ENCODE measurements at places on chromosomes 7 and 10.

DNA sequence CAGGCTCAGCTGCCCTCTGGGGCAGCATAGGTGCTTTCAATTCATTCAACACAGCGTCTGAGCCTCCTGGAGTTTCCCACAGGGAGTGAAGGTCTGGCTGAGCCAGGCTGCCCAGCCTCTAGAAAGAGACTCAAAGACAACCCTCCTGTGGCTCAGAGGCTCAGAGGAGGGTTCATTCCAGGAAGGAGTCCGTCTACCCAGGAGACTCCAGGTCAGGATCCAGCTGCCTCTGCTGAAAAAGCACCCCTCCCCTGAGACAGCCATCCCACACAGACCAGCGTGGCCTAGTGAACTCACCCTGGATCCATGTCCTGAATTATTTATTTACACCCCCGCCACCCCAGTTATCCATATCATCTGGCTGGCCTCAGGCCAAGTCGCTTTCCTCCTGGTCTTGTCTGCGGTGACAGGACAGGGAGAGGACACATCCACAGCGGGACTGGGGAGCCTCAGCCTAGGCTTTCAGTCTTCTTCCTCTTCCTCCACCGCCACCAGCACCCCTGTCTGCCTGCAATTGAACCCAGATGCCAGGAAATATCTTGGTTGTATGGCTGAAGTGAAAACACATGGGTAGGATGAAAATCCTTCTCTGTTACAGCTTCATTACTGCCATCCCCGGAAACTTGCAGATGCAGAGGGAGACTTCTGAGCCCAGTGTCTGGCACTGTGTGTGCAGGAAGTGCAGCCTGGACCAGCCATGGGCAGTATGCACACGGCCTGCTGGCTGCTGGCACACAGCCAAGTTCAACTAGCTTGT lies 44.0 kb upstream of the COL13A1 start:
- DNase-seq = no peak

DNA sequence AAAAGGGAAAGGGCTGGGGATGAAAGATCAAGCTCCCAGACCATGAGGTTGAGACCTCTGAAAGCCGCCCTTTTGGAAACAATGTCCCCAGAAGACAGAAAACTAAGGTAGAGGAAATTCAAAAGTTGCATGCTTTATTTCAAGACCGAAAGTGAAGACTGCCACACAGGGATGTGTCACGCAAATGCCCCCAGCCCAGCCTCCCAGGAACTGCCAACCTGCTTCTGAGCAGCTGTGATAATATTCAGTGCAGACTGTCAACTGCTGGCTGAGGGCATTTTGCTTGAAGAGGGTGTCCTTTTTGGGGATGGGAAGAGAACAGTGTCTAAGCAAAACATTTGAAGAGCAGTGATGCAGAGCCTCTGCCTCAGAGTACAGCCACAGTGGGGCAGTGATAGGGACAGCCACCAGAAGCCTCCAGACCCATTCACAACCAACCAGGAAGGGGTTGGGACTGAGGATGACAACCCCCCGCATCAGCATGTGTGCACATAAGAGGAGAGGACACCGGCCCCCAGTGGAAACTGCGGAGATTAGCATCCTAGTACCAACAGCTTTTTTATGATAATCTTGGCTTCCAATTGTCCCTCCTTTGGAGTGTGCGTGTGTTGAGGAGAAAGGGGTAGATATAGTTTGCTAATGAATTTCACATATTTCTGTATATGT lies 34.7 kb upstream of the NFE2L3 start:
- DNase-seq = no peak

- DNase-seq = no peak
Measured at GRCh38 chr10:18224626-18225445, 84.6 kb downstream of the CACNB2 start.

DNA sequence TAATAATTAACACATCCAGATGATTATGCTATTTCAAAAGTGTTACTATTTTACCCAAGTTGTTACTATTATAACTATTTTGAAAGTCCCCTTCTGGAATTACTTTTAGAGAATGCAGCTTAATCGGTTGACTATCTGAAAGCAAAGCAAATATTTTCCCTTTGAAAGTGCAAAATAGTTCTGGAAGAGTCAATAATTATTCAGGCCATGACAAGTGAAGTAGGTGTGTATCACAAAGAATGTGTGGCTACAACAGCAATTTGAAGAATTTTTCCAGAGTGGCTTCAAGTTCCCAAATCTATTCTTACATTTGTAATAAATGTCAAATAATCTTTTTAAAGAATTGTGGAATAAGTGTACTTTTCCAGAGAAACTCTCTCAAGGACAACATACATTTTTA lies 42.8 kb downstream of the RNLS start:
- DNase-seq = no peak

GRCh38 chr7:7869036-7869435 lies 99.6 kb upstream of the GLCCI1 start:
- DNase-seq = no peak

- no peak for DNase-seq
Measured at GRCh38 chr10:11663763-11664555, 52.5 kb upstream of the USP6NL start.

DNA sequence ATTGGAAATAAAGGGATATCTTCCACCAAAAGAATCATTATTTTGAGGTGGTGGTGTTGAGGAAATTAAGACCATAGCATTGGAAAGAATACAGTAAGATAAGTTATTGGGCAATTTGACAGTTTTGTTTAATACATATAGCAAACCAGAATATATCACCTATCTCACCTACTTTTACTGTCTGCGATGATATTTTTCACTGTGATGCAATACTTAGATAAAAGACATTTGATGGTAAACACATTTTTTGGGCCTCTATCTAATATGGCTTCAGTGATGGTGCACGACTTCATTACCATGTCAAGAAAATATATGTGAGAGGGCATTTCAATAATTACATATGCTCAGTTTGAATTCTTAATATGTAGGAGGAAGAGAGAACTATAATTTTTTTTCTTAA lies 93.7 kb upstream of the MAGI2 start:
- no peak for DNase-seq

DNA sequence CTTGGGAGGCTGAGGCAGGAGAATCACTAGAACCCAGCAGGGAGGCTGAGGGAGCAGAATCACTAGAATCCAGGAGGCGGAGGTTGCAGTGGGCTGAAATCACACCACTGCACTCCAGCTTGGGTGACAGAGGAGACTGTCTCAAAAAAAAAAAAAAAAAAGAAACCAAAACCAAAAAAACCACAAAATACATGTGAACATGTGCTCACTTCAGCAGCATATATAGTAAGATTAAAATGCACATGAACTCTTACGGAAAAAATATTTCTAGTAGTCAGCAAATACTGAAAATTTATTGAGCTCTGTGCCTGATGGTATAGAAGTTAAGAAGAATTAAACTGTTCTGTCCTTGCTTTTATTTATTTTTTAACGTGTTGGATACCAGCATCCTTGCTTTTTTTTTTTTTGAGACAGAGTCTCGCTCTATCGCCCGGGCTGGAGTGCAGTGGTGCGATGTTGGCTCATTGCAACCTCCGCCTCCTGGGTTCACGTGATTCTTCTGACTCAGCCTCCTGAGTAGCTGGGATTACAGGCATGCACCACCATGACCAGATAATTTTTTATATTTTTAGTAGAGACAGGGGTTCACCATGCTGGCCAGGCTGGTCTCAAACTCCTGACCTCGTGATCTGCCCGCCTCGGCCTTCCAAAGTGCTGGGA lies 9.6 kb upstream of the ZNF487 start:
- no peak for DNase-seq

DNA sequence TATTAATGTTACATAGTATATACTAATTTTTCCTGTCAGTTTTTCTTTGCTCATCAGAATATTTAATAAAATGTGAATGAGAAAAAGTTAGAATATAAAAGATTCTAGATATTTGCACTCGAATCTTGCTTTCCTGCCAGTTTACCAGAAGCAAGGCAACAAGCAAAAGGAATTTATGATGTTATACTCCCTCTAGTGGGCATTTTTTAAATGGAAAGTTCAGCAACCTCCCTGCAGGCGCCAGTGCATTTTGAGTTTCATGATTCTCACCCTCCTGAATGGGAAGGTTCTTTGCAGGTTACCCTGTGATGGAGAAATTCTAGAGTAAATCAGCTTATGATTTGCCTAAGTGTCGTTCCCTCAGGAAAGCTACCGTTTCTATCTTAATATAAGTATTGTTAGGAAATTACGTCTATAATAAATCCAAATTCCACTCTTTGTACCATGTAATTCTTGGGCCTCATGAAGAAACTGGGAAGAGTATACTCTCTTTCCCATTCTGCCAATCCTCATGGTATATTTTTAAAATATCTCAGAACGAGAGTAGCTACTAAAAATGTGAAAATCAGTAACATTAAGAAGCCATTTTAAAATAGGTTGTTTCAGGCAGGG lies 350.0 kb downstream of the CRPPA start:
- no peak for DNase-seq

DNA sequence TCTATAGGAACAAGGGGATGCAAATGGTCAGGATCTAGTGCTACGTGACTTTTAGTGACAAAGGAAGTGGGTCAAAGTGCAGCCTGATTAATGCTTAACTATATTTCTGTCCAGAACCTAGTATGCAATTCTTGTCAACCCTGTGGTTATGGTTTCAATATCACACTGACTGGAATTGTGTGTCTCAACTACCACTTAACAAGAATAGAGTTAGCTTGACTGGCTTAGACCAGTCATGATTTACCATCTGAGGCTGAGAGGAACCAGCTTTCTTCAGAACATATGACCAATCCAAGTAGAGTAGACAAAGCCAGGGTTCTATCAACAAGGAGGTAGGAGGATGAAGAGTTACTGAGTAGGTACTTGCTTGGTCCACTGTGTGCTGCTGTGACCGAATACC lies 54.4 kb downstream of the MYPN start:
- DNase-seq = no peak

GRCh38 chr10:101013365-101013825 lies 13.8 kb downstream of the LZTS2 start:
- DNase-seq = no peak

DNA sequence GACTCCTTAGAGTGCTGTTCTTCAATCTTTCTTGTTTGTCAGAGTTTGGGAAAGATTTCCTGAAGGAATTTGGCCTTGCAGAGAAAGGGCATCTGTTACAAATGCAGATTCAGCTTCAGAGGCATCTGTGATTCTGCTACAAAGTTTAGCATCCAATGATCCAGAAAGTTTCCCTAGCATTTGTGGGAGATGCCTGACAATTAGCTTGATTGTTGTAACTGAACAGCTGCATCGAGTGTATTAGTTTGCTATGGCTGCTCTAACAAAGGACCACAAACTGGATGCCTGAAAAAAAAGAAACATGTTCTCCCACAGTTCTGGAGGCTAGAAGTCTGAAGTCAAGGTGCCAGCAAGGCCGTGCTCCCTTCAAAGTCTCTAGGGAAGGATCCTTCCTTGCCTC lies 365.1 kb downstream of the GRID1 start:
- DNase-seq = no peak

DNA sequence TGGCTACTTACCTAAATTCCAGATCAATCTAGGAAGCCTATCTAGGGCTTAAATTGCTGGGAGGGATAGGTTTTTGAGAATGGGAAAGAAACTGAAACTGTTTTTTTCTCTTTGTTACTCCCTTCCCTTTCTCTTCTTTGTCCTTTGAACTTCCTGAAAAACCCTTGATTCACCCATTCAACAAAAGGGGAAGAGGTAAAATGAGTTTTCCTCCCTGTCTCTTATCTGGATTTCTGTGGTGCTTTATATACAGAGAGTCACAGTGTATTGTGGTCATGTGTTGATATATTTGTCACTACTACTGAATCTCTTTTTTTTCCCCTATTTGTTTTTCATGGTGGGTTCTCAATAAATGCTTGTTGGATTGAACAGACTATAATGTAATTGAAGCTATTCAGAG lies 19.8 kb upstream of the NUP205 start:
- no peak for DNase-seq

- no peak for DNase-seq
Measured at GRCh38 chr10:2150288-2150687, 413.0 kb upstream of the ADARB2 start.

GRCh38 chr10:93266858-93267257 lies 193.2 kb downstream of the CYP26A1 start:
- DNase-seq = no peak

- DNase-seq = no peak
Measured at GRCh38 chr7:26612742-26613141, 251.6 kb downstream of the SKAP2 start.

DNA sequence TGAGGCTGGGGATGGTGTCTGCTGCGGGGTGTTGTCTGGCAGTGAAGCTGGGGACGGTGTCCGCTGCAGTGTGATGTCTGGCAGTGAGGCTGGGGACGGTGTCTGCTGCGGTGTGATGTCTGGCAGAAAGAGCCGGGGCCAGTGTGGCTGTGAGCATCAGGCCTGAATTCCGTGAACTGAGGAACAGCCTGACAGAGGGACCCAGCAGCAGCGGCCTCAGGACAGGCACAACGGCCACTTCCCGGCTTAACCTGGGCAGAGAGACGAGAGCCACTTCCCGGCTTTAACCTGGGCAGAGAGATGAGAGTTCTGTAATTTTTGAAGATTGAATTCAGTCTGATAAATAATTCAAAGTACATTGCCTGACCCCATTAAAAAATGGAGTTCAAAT lies 321.2 kb downstream of the PTPRN2 start:
- DNase-seq = no peak
